ENCODE measurements at places on chromosomes 1 and 21.

DNA sequence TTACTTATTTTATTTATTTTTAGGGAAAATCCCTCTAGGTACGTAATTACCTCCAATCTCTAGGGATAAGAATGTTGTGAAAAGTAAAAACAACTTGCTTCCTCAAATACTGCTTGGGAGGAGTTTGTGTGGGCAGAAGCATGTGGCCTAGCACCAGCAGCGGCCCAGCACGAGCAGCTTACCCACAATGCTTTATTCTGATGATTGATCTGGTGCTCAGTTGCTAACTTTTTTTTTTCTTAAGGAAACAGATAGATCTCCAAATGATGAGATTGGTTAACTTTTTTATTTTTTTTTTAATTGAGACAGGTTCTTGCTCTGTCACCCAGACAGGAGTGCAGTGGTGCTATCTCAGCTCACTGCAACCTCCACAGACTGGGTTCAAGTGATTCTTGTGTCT is 4.2 kb downstream of the CLIC6 start:
- DNase-seq, result no peak

DNA sequence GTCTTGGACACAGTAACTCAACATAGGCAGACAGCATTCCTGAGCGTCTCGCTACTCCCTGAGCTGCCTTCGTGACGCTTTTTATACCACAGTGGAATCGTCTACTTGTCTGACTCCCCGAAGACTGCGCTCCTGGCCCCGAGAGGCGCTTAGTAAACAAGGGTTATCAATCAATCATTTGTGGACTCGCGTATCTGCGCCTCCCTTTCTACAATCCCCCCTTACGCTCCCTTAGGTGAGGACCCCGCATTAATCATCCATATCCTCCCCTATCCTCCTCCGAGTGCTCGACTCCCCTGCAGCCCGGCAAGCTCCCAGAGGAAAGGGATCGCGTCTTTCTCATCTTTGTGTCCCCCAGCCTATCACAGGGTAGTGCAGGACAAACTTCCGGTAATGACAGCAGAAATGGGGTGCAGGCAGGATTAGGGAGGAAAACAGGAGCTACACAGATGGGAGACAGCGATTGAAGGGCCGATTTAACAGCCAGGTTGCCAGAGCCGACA is 522 bp downstream of the TMEM59 start:
- peak; percentile 57 for DNase-seq

- no peak for DNase-seq
These were observed 46.5 kb downstream of the OMA1 start for GRCh38 chr1:58500043-58500442.

DNA sequence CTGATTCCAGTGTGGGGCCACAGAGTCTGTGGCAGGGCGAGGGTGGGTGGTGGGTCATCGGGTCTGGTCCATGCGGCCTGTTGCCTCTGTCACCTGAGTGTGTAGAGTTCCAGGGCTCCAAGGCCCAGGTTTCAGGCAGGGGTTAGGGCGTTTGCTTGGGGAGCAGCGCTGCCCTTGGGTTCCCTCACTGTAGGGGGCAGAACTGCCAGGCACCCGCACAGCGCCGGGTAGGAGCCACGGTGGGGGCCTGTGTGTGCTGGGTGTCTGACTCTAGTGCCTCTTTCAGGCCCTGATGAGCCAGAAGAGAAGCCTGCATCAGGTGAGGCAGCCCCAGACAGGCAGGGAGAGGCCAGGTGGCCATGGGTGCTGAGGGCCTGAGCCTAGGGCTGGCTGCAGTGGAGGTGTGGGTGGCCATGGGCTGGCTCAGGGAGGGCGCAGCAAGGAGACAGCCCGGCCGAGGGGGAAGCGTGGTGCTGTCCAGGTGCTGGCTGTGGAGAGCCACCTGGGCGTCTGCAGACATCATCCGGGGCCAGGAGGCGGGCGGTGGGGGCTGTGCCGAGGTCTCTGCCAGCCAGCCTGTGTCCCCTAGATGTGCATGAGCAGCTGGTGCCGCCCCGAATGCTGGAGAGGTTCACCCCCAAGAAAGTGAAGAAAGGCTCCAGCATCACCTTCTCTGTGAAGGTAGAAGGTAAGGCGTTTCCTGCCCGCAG is 72.3 kb downstream of the TRIM11 start:
- no peak for DNase-seq

- DNase-seq, result no peak
These were observed 29.3 kb downstream of the DHRS3 start for GRCh38 chr1:12588695-12589094.

- no peak for DNase-seq
These were observed 176.4 kb downstream of the RPS6KC1 start for GRCh38 chr1:213227458-213227857.

DNA sequence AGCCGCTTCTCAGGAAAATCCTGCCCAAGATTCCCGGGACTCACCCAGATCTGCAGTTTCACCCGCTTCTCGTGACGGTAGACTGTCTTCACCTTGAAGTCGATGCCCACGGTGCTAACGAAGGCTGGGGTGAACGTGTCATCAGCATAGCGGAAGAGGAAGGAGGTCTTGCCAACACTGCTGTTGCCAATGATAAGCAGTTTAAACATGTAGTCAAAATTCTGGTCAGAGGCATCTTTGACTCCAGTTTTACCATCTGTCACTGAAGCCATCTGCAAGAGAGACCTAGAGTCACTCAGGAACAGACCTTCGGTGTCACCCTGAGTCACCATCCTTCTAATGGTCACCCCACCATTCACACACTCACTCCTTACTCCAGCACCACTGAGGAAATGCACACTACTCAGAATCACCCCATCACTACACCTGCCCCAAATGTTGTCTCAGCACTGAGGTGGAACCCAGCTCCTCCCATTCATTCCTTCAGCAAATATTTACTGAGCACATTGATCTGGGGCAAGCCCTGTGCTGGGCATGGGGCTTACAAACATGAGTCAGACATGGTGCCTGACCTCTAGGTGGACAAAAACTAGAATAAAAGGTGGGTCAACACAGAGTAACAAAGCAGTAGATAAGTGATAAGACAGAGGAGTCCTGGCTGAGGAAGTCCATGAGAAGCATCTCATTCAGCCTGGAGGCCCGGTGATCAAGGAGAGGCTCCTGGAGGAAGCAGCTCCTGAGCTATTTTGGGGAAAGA is 13.5 kb downstream of the RAB3B start:
- no peak for DNase-seq

DNA sequence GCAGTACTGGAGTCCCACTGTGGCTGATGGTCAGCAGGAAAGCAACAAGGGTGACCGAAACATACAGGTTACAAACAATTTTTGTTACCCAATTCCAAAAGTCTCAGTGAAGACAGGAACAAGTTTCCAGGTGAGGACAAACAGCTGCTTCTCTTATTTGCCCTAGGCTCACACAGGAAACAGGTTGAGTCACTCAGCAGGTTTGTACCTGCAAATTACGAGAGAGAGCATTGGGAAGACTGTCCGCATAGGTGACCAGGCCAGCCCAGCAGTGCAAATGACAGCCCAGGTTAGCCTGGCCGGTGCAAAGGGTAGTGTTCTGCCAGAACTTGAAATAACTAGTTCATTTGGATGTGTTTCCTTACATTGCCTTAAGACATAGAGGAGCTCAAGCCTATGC is 40.0 kb upstream of the DSCAM start:
- DNase-seq, result no peak

DNA sequence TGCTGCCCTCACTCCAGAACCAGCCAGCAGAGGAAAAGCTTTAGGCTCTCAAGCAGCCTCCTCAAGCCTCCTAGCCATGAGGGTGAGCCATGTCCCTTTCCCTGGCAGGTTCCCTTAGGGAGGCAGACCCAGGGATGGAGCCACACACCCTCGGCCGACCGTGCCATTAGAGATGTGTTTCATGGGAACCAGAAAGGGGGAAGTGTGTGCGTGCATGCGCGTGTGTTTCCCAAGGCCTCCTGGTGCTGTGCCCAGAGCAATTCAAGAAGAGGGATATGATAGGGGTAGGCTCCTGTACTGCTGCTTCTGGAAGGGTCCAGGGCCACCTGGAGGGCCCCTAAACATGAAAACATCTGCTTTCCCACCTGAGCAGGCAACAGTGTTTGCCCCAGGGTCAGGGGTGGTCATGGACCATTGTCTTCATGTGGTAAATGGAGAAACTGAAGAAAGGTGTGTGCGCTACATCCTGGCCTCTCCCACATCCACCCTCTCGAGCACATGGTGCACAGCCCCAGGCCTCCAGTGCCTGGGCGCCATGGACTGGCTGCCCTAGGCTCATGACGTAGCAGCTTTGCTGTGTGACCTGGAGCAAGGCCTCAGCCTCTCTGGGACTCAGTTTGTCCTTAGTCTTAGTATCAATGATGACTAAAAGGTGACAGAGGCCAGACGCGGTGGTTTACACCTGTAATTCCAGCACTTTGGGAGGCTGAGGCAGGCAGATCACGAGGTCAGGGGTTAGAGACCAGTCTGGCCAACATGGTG is 48.1 kb downstream of the SYF2 start:
- no peak for DNase-seq

- no peak for DNase-seq
These were observed 298.9 kb downstream of the DSCAM start for GRCh38 chr21:40547906-40548513.

DNA sequence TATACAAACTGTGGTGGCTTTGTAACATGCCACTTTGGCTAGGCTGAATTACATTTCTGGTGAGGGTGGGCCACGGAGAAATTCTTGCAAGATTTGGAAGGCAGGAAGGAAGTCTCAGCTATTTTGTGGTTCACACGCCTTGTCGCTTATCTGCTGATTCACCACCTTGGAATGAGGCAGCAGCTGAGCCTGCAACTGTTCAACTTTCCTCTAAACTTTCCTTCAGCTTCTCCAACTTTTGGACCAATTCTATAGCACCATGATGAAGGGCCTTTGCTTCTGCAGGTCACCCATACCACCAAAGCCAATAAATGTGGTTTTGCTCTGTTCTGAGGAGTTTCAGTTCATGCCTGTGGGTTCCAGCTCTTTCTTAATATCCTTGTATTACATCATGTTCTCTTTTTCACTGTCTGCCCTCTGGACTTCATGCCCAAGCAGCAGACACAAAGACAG is 337.6 kb upstream of the SNX7 start:
- DNase-seq, result peak; percentile 77
